ENCODE measurements at places on chromosomes 4 and X.

GRCh38 chr4:113621633-113622032 is 139.9 kb downstream of the CAMK2D start:
- no peak for DNase-seq

DNA sequence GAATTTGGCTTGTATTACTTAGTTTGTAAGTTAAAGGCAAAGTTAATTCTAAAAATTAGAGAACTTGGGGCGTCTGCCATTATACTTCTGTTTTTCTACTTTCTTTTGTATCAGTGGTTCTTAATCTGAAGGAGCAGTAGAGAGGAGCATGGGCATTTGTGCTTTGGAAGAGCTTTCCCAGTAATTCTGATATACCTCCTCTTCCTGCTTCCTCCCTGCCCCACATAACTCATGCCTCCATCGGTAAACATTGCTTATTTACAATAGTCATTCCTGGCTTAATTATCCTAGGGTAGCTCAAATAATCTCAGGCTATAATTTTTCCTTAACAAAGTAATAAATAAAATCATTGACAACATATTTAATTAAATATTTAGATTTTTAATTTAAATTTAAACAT is 37.1 kb upstream of the SPARCL1 start:
- no peak for DNase-seq

DNA sequence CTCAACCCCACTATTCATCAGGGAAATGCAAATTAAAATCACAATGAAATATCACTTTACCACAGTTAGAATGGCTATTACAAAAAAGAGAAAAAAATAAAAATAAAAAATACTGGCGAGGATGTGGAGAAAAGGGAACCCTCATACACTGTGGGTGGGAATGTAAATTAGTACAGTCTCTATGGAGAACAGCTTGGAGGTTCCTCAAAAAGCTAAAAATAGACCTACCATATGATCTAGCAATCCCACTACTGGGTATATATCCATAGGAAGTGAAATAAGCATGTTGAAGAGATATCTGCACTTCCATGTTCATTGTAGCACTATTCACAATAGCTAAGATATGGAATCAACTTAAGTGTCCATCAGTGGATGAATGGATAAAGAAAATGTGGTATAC is 50.5 kb upstream of the PAGE1 start:
- no peak for DNase-seq

DNA sequence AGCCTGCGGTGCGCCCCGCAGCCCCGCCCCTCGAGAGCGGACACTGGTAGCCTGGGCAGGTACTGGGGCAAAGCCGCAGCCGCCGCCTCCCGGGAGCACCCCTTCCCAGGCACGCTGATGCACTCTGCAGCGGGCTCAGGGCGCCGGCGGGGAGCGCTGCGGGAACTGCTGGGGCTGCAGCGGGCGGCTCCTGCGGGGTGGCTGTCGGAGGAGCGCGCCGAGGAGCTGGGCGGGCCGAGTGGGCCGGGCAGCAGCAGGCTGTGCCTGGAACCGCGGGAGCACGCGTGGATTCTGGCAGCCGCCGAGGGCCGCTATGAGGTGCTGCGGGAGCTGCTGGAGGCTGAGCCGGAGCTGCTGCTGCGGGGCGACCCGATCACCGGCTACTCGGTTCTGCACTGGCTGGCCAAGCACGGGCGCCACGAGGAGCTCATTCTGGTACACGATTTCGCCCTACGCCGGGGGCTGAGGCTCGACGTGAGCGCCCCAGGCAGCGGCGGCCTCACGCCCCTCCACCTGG is 401 bp downstream of the SOWAHD start:
- no peak for DNase-seq

DNA sequence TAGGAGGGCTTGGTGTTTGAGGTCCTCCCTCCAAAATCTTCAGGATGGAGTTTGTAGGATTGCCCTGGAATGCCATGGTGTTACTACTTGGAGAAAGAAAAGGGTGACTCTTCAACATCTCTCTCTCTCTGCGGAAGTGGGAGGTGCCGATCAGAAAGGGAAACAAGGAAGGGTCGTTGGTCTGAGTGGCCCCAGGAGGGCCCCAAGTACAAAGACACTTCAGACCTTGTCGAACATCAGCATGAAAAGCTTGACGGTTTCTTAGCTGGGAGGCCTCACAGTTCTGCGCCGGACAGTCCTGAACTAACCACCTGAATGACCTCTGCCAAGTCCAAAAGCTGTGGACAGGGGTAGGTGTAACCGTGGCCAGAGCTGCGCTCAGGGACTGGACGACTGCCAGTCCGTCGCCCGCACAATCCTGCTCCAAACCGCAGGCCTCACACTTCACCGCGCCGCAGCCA is 646 bp upstream of the GSX2 start:
- no peak for DNase-seq

DNA sequence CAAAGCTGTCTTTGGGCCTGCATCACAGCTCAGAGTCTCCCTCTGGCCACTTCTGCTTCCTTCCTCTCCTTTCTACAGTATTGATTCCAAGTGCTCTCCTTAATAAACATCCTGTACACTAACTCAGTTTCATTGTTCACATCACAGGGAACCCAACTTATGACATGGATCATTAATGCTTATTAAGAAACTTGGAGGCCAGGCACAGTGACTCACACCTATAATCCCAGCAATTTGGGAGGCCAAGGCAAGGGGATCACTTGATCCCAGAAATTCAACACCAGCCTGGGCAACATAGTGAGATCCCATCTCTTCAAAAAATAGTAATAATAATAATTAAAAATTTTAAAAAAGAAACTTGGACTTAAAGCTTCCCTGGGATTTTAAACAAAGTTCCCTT is 89.2 kb upstream of the EFHC2 start:
- no peak for DNase-seq

DNA sequence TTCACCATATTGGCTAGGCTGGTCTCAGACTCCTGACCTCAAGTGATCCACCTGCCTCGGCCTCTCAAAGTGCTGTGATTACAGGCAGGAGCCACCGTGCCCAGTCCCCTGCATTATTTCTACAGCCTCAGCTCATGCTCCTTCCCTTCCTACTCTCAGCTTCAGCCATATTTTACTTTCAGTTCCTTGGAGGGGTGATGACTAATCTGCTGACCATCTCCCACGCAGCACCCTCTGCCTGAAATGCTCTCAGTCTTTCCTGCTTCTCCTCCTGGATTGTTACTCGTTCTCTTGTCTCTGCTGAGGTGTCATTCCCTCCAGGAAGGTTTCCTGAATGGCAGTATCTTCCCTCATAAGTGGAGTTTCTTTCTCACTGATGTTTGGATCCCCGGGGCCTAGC is 63.3 kb downstream of the MOSPD2 start:
- no peak for DNase-seq

- DNase-seq = no peak
These were observed 10.4 kb downstream of the AWAT1 start for GRCh38 chrX:70244881-70245280.

- no peak for DNase-seq
These were observed 10.2 kb upstream of the RHOH start for GRCh38 chr4:40186665-40187014.

GRCh38 chr4:71257761-71258160 is 81.1 kb upstream of the SLC4A4 start:
- DNase-seq = no peak
